ENCODE measurements at places on chromosomes 7 and 10. TPM values are rescaled to one million over a fixed set of nuclear protein-coding genes. Genes with fewer than 3 reads are reported as not detected.

The DGKB gene
- not detected for total RNA-seq

The ERVW-1 gene
- total RNA-seq = not detected

The SORCS1 gene
- total RNA-seq = not detected

The C7orf57 gene
- total RNA-seq = 0.21 TPM

The ASB10 gene
- not detected for total RNA-seq

All from nasal cavity respiratory epithelium epithelial cell of viscerocranial mucosa (primary cell).